SJSA1 (cell line): ENCODE measurements at places on chromosomes 5 and 9.

GRCh38 chr5:120805131-120805530, 341.0 kb downstream of the PRR16 start:
- H3K4me1 ChIP-seq = peaks cover 14% of the 10 kb centered on the region
- H3K27me3 ChIP-seq = no peaks in the 10 kb centered on the region
- no peak overlapping the region for H3K27ac ChIP-seq
- H3K36me3 ChIP-seq = no peaks in the 10 kb centered on the region

DNA sequence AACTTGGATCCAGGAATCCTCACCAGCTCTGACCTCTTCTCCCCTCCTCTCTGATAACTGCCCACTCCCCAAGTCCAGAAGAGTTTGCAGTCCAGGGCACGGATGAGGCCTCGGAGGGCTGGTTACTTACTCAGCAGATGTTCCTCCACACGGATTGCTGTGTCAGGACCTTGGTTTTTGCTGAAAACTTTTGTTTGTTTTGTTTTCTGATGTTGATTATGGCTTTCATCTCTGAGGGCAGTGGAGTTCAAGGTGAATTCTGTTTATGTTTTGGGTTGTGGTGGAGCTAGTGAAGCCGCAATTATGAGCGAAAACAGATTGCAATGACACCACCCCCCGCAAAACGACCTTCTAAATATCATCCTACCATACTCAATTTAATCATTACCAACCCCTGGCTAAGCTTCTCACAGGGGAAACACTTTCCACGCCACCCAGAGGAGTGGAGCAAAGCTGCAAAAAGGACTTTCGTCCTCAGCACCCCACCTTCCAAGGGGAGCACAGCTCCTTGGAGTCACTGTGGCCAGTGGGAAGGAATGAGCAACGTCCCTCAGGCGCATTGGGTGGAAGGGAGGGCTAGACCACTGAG, 92.7 kb upstream of the SAP30L start:
- H3K4me3 ChIP-seq = no peak overlapping the region
- H3K36me3 ChIP-seq = 0 out of 2 replicates have a peak, but pooled peaks cover 3% of the 10 kb centered on the region
- H3K27ac ChIP-seq = no peak overlapping the region

DNA sequence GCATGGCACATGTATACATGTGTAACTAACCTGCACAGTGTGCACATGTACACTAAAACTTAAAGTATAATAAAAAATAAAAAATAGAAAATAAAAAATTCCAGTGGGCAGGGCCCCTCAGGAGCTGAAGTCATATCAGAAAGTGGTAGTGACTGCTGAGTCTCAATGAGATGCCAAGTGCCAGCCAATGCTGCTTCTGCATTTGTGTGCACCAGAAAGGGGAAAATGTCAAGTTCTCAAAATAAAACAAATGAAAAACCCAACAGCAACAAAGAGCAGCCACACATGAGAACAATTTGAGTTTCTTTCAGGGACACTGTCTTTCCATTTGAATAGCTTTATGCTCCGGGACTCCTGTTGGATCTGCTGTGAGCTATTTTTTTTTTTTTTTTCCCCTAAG, 117.2 kb upstream of the CCDC112 start:
- DNase-seq = no peak
- H3K4me3 ChIP-seq = no peak overlapping the region
- H3K27me3 ChIP-seq = no peaks in the 10 kb centered on the region

DNA sequence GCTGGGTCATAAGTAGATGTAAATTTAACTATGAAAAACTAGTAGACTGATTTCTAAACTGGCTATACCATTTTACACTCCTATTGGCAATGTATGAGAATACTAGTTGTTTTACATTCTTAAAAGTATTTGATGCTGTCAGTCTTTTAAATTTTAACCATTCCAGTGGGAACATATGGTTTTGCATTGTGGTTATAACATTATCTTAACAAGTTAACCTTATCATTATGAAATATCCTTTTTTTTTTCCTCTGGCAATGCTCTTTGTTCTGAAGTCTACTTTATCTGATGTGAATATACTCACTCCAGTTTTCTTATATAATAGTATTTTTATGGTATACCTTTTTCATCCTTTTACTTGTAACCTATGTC, 548.9 kb upstream of the CLINT1 start:
- no peaks in the 10 kb centered on the region for H3K27me3 ChIP-seq
- H3K36me3 ChIP-seq = no peaks in the 10 kb centered on the region
- H3K27ac ChIP-seq = peak overlapping the region; percentile 77
- no peak for DNase-seq
- H3K4me1 ChIP-seq = peaks cover 31% of the 10 kb centered on the region

DNA sequence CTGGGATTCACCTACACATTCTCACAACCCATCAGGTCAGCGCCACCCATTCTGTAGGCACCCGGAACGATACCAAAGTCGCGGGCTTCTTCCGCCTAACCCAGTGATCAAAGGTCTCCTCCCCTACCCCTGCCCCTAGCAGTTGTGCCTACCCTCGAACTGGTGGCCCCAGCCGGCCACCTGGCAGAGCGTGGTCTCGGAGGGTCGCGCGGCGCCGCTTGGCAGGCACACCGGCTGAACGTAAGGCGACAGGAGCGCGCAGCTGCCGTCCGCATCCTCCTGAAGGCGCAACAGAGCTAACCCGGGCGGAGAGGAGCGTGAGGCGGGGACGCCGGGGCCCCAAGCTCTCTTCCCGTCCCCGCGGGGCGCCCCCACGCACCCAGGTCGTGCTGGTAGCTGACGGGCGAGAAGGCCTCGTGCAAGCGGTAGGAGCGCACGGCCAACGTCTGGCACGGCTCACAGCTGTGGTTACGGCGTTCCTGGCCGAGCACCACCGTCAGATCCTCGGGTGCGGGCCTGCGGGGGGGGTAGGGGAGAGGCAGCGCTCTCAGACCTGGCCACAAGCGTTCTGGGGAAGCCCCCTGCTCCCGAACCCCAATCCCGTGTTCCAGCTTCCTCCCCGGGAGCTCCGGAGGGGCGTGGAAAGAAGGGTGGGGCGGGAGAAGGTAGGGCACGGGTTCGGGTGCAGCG, 2.8 kb upstream of the PFN3 start:
- DNase-seq = no peak
- peaks cover 43% of the 10 kb centered on the region for H3K27me3 ChIP-seq
- H3K4me1 ChIP-seq = peaks cover 27% of the 10 kb centered on the region
